Activated CD4-positive, alpha-beta T cell treated with anti-CD3 and anti-CD28 coated beads, Interleukin-2, amount 50 U/mL, for 48 hours (primary cell): ENCODE measurements at places on chromosomes 1 and 21.

DNA sequence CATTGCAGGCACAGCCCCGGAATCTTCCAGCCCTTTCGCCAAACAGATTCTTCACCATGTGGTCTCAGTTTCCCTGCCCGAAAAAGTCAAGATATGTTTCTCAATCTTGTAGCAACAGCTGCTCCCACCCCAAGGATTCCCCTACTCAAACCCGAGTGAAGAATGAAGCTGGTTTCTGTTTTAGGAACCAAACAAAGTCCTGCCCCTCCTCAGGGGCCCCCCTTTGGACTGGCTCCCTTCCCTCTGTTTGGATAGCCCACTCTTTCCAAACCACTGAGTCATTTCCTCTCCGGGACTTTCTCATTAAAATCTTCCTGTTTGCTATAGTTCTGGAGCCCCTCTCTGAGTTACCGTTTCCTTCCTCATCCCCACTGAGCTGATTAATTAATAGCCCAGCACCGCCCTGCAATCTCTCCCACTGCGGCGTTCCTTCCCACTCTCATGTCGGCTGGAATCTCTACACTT, 100.9 kb downstream of the TSEN15 start:
- DNase-seq: no peak

GRCh38 chr1:210438928-210439841, 110.5 kb downstream of the HHAT start:
- DNase-seq: no peak

DNA sequence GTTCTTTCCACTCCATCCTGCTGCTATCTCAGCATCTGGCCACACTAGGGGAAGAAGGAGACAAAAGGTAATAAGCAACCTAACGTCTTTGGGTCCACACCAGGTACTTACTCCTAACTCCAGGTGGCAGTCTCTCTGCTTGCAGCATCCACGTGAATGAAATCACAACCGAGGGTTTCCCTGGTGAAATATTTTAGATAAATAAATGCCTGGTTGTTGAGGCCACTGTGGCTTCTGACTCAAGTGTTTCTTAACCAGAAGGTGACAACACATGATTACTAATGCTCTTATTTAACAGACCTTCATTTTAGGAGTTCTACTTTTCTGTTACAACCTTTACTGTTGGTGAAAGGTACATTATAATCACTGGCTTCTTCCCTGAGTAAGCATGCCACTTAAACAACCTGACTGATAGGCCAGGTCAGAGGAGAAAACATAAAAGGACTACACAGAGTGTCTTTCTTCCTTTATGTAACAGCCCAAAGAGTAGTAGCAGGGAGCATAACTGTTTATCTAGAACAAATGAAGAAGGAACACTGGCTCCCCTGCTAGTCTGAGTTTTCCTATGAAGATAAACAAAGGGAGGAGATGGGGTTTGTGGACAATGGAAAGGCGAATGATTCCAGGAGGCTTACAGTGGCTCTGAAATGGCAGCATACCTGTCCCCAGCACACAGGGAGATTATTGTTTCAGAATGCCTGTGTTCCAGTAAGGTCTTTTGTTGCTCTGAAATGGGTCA, 59.9 kb downstream of the SYT6 start:
- no peak for DNase-seq

DNA sequence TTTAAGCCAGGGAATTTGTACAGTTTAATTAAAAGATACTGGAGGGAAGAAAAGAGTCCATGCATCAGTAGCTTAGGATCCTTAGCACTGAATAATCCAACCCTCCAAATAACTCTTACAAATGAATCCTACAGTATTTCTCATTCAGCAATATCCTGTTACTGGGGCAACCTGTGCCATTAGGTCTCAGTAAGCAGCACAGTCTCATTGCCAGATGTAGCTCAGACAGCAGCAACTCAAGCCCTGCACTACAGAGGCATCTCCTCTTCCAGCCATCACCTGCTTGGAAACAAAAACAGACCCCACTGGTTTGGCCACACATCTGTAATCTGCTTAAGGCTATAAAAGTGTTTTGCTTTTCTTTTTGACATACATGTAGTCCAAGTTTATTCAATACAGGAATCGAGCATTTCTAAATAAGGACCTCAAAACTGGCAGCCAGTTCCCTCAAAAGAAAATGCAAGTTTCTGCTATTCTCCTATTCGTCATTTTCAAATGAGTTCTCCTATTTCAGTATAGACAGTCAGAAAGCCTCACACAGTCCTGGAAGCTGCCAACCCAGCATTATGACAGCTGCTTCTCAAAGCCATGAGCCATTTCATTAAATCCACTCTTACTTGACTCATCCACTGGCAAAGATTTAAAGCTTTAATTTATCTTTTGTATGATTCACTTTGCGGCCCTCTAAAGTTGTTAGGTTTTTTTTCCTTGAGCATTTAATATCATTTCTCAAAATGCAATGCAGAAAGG, 129.0 kb downstream of the APP start:
- no peak for DNase-seq

DNA sequence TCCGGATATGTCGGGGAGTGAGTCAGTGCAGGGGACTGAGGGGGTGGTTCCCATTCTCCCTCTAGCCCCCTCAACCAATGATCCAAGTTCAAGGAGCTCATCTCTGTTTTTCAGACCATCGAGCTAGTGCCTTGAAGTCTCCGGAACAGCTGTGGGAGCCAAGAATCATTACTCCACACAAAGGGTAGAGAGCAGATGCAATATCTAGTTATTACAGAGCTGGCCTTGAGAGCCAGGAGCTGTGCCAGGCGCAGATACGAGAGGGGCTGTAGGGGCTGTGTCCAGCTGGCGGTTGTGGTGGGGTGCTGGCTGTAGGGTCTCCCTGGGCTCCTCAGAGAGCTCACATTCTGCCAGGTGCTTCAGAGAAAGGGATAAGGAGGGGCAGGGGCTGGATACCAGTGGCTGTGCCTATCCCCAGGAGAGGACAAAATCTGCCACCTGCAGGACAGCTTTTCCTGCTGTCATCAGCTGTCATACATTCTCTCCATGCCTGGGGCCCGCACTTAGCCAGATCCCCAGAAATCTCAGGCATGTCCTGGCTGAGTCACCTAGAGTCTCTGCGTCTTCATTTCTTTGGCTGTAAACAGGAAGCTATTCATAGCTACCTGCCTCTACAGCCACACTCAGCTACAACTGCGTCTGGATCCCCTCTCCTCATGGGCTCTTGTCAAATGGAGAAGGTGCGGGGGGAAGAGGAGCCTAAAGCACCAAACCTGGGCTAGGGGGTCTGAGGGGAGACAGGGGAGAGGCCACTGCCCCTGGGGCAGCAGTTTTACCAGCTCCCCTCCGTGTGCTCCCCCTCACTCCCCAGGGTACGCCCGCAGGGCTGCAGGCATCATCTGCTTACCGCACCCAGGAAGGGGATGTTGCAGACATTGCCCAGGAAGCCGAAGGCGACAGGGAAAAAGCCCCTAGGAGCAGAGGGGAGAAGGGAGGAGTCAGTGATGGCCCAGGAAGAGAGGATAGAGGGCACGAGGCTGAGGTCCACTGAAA, 2.4 kb upstream of the KISS1 start:
- DNase-seq: no peak

DNA sequence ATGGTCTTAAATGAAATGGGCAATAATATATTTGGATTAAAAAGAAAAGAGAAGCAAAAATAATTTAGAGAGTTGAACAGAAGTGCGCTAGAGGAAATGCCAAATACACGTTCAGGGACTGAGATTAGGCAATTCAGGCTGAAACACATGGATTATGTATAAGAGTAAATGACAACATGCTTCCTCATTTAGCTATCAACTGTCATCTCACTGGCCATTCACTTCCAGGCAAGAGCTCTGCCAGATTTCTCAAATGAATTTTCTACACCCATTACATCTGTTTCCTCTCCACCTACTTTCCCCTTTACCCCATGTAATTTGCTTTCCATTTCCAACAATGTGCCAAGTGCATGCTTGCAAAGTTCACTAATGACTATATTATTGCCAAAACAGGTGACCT, 582.4 kb downstream of the LTN1 start:
- no peak for DNase-seq

DNA sequence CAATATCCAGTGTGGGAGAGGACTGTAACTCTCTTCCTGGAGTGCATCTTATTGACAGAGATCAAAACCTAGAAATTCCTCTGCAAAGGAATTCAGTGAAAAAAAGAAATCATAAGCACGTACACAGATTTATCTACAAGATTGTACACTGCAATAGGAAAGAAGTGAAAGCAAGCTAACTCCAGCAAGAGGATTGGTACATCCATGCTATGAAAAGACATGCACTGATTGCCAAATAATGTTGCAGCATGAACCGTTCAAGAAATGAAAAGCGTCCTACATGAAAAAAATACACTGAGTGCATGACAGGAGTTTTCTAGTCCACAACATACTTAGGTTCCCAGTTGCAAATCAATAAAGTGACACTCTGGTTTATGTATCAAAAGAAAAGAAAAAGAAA, 1.9 kb upstream of the MGST3 start:
- no peak for DNase-seq

DNA sequence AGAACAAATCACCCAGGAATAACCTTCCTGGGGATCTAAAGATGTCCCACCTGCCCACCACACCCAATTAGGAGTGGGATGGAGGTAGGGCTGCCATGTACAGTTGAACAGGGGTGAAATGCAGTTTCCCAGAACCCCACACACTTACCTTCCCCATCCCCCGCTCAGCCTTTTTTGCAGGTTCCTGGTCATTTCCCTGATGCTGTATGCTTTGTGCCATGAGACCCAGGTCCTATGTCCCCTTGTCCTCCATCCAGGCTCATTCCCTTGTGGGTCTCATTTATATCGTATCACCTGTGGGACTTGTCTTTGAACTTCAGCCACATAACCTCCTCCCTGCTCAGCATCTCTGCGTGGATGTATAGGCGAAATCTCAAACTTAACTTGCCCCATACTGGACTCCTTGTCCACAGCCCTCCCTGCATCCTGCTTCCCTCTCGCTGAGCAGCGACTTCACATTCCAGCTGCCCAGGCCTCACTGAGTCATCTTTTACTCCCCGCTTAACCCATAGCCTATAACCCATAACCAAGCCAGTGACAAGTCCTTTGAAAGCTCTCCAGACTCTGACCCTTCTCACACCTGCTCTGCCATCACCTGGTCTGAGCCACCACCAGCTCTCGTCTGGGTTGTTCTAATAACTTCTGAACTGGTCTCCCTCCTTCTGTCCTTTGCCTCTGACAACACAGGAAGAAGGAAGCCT, 4.7 kb downstream of the LDLRAD2 start:
- no peak for DNase-seq

- no peak for DNase-seq
Observed at GRCh38 chr1:248805876-248806275, 19.8 kb downstream of the SH3BP5L start.

- DNase-seq: no peak
Observed at GRCh38 chr1:79304131-79304530, 297.6 kb upstream of the ADGRL4 start.

GRCh38 chr1:87451229-87451920, 122.7 kb downstream of the LMO4 start:
- no peak for DNase-seq

DNA sequence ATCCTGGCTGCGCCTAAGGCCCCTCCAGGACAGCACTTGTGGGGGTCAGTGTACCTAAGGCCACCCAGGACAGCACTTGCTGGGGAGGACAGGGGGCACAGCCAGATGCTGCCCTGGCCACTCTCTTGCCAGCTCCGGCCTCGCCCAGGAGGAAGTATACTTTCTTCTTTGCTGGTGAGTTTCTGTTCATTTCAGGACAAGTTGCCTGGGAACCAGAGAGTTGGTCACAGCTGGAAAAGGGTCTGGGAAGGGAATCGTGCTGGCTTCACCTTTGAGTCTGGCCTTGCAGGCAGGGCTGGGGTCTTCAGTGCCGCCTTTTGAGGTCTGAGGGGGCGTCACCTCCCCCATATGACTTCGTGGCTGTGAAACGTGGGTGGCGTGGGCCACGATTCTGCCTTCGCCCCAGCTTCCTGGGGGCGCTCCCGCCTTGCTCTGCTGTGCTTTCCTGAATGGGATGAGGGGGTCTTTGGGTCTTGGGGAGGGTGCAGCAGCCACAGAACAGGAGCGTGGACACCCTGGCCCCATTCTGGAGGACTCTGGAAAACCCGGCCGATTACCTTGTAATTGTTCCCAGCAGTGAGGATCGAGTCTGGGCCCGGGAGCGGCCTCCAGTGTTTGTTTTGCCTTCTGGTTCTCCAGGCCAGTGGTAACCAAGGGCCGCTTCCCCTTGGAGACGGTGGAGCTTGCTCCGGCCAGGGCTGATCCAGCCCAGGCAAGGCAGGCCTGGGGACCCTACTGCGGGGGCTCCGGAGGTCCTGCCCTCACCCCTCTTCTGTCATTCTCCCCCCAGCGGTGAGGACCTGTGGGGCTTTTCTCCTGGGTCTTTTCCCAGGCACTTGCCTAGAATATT, 45.9 kb downstream of the SPSB1 start:
- DNase-seq: no peak

- no peak for DNase-seq
Observed at GRCh38 chr1:89605692-89606091, 27.2 kb upstream of the LRRC8C start.

DNA sequence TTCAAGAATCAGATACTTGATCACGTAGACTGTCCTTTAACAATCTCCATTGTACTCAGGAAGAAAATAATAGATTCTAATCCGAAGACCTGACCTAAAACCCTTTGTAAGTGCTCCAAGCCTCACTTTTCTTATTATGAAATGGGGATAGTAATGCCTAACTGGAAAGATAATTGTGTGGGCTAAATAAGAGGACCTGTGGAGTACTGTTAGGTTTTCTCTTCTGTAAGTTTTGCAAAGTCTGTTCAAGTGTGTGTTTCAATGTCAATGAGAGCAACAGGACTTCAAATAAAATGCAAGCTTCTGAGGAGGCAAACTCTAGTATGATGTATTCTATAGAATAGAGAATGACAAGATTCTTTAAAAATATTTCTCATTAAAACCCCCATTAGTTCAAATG, 348.6 kb downstream of the USP25 start:
- no peak for DNase-seq

GRCh38 chr1:197799271-197799670, 24.0 kb upstream of the DENND1B start:
- DNase-seq: no peak
